AG08395 (cell line): ENCODE measurements at places on chromosomes 13 and 19.

- DNase-seq = no peak
Measured at GRCh38 chr19:10872546-10873107, 1.3 kb downstream of the CARM1 start.

- DNase-seq = no peak
Measured at GRCh38 chr19:41587101-41587837, 11.3 kb downstream of the CEACAM21 start.

DNA sequence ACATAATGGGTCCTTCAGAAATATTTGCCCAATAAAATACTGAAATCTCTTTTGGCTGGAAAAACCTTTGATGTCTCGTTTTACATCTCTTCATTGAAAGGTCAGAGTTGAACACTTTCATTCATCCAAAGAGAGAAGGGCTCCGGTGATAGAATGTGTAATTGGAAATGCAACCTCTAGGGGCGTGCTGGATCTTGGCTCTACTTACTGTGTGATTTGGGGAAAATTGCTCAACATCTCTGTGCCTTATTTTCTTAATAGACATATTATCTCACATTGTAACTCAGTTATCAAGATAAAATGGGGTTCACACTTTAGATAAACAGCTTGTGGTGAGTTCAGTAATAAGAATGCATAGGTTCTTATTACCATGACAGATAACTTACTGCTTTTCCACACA is 1444.1 kb downstream of the SLITRK5 start:
- no peak for DNase-seq

- no peak for DNase-seq
Measured at GRCh38 chr19:55535173-55535964, 1.6 kb downstream of the SBK2 start.

DNA sequence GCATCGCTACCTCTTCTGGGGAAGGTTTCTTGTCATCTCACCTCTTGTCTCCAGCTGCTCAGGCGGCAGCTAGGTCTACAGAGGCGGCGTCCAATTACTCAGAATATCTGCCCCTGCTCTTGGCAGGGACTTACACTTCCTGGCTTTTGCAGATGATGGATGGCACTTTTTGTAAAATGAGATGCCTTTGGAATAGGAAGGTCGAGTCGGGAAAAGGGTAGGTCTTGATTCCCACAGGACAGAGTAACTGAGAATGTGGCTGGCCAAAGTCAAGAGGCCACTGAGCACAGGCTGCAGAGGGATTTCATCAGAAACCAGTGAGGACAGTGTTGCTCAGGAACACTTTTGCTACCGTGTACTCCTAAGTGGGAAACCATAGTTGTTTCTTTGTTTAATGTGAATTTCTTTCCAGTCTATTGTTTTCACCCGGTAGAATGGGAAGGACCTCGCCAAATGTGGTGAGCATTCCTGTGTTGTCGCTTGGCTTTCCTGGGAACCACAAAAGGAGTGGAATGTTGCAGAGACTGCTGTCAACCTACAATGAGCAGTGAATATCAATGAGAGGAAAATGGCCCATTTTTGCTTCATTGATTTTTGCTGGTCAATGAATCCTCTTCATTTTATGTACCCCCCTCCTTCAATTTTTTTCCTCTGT is 383.7 kb downstream of the HS6ST3 start:
- no peak for DNase-seq

GRCh38 chr13:109389892-109390345 is 396.5 kb downstream of the IRS2 start:
- peak; percentile 14 for DNase-seq

DNA sequence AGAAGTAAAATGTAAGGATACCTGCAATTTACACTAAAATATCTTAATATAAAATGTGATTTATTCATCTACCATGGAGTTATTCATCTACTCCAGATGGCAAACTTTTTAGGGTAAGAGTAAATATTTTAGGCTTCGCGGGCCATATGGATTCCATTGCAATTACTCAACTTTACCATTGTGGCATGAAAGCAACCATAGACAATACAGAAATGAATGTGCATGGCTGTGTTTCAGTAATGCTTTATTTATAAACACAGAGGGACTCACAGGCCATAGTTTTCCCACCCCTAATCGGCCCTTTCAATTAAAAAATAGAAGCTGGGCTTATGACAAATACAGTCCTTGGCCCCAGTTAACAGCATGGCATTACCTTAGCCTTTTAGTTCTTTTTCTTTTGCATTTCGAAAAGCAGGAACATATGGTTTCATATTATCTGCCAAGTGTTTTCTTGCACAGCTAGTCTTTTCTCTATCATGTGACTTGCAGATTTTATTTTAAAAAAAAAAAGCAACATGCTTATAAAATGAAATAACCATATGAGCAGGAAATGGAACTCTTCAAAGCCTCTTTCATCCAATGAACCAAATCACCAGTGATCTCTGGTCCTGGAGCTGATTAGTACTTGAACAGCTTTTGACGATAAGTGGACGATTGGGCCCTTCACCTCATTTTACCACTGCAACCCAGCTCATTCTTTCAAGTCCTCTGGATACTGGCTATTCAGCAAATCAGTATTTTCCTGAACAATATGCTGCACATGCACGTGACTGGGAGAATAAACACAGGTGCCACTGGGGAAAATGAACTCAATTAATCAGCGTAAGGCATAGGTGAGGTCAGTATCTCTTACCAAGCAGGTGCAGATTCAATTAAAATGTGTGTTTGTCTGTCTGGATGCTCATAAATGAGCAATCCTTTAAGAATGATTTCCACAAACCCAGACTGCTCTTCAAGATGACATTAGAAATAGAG is 63.9 kb downstream of the LHFPL6 start:
- DNase-seq = no peak

- DNase-seq = peak; percentile 76
Measured at GRCh38 chr19:2524840-2525723, 49.2 kb downstream of the GADD45B start.

DNA sequence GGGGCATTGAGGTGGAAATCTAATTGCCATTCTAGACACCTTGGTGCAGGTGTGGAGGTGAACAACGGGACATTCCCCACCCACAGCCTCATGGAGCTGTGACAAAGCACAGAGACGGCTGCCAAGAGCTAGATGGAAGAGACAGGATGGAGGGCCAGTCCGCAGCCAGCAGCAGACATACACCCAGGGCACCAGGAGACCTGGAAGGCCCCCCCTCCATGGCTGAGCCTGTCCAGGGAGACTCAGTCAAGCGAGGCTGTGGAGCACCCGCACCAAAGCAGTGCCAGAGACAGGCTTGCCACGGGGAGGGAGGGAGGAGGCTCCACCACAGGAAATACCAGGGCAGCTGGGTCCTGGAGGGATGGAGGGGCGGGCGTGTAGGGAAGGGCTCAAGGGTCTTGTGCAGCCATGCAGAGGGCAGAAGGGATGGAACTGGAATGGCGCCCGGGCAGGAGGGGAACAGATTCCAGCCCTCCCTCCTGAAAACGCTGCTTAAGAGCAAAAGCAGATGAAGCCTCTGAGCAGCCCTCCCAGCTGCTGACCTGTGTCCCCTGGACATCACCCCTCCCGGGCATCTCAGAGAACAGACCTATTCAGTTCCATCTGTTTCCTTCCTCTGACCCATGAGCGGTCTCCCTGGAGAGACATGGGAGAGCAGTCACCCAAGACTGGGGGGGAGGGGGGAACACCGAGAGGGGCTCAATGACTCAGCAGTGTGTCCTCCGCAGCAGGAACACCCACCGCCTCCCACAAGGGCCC is 14.4 kb downstream of the EPS15L1 start:
- DNase-seq = peak; percentile 57
